ENCODE measurements at places on chromosomes 12 and 14. TPM values are rescaled to one million over a fixed set of nuclear protein-coding genes. Genes with fewer than 3 reads are reported as not detected.

GRCh38 chr12:2957816-2958431 is 1.3 kb upstream of the TEAD4 start:
- no peaks in the 10 kb centered on the region for H3K36me3 ChIP-seq
- no peaks in the 10 kb centered on the region for H3K27me3 ChIP-seq
- H3K4me3 ChIP-seq: no peak overlapping the region
- no peak for DNase-seq
- H3K27ac ChIP-seq: peak overlapping the region; percentile 90

GRCh38 chr12:92953747-92954146 is 24.7 kb upstream of the EEA1 start:
- H3K27ac ChIP-seq: no peak overlapping the region
- no peaks in the 10 kb centered on the region for H3K4me1 ChIP-seq
- H3K27me3 ChIP-seq: no peaks in the 10 kb centered on the region
- no peak overlapping the region for H3K4me3 ChIP-seq
- no peak for DNase-seq

DNA sequence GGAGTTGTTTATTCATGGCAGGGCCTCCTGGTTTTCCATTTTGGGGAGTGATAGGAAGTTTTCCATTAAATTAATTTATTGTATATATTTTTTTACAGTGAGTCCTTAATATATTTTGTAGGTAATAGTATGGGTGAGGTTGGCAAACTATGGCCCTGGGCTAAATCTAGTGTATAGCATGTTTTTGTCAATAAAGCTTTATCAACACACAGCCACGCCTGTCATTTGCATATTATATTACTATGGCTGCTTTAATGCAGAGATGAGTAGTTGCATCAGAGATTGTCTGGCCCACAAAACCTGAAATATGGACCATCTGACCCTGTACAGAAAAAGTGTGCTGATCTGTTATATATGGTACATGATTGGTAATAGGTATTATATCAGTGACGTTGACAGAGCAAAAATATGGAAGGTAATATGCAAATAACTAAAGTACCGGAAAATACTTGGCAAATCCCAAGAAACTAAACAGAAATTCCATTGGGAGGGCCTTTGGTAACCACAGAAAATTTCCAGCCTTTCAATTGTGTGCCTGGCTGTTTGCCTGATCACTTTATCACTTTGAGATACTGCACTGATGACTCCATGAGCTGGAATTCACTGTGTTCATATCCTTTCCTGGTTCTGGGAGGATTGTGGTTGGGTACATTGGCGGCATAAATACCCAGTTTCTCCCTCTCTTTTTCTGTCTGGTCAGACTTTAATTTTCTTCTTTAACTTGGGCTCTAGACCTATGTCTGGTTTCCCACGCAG is 61.7 kb upstream of the RFLNA start:
- no peaks in the 10 kb centered on the region for H3K27me3 ChIP-seq
- no peak overlapping the region for H3K4me3 ChIP-seq
- no peak overlapping the region for H3K27ac ChIP-seq
- H3K36me3 ChIP-seq: no peaks in the 10 kb centered on the region
- no peaks in the 10 kb centered on the region for H3K4me1 ChIP-seq
- peak; percentile 16 for DNase-seq

Gene RTN1
- 8.6 TPM for total RNA-seq

Gene CATSPERB
- total RNA-seq: 20.4 TPM

DNA sequence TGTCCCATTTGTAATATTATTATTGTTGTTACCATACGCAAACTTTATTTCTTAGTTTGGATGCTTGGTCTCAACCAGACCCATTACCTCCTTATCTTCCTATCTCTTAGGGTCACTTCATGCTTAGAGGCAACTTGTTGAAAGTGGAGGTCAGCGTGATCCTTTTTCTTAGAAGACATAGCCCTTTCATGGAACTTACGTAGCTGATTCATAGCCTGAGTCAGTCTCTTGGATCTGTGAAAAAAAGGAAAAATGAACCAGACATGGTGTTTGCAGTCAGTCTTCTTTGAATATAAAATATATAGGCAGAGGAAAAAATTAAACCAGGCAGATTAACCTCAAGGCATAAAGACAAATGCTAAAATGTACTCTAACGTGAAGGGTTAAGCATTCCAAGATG is 613.7 kb downstream of the DIO2 start:
- no peaks in the 10 kb centered on the region for H3K36me3 ChIP-seq
- no peak overlapping the region for H3K4me3 ChIP-seq
- H3K27me3 ChIP-seq: no peaks in the 10 kb centered on the region
- H3K27ac ChIP-seq: no peak overlapping the region
- no peaks in the 10 kb centered on the region for H3K4me1 ChIP-seq

- DNase-seq: no peak
- peaks cover 40% of the 10 kb centered on the region for H3K4me1 ChIP-seq
- H3K4me3 ChIP-seq: no peak overlapping the region
- H3K27me3 ChIP-seq: no peaks in the 10 kb centered on the region
- H3K36me3 ChIP-seq: no peaks in the 10 kb centered on the region
- H3K27ac ChIP-seq: peak overlapping the region; percentile 51
Observed at GRCh38 chr12:68293347-68293746, 38.8 kb downstream of the MDM1 start.

DNA sequence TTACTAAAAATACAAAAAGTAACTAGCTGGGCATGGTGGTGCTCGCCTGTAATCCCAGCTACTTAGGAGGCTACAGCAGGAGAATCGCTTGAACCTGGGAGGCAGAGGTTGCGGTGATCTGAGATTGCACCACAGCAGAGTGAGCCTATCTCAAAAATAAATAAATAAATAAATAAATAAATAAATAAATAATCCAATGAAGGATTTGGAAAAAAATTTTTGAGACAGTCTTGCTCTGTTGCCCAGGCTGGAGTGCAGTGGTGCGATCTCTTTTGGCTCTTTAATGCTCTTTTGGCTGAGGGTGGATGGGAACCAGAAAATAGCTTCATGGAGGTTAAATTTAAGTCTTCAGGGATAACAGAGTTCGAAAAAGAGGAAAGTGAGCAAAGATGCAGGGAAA is 11.7 kb downstream of the ATP5MC2 start:
- H3K36me3 ChIP-seq: peaks cover 6% of the 10 kb centered on the region
- no peak overlapping the region for H3K4me3 ChIP-seq
- no peak overlapping the region for H3K27ac ChIP-seq
- H3K27me3 ChIP-seq: no peaks in the 10 kb centered on the region

Gene SMCO3
- total RNA-seq: 1.3 TPM

Gene NEUROD4
- total RNA-seq: not detected

All from body of pancreas (tissue), 4 donors.